ENCODE measurements at places on chromosomes 12 and 14.

GRCh38 chr14:35678403-35679028 is 130.6 kb downstream of the RALGAPA1 start:
- DNase-seq = no peak

- DNase-seq = no peak
Measured at GRCh38 chr14:93998871-93999403, 1.8 kb downstream of the CCDC197 start.

DNA sequence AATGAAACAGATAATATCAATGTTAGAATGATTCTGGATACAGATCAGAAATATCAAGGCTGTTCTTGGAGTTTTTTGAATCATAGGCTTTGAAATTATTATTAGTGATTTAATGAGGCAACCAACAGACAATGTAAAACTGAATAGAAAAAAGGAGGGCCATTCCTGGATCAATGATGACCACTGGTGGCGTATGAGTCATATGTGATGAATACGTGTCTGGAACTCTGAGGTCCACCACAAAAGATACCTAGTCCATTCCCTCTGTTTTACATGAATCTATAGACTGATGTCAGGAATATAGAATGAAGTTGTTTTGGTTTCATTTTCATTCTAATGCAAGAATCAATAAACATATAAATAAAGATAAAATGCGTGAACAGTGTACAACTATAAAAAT is 78.3 kb upstream of the RTL1 start:
- DNase-seq = no peak

GRCh38 chr12:54135621-54136350 is 53.0 kb downstream of the SMUG1 start:
- no peak for DNase-seq

- DNase-seq = no peak
Measured at GRCh38 chr12:48005001-48005749, 899 bp upstream of the COL2A1 start.

DNA sequence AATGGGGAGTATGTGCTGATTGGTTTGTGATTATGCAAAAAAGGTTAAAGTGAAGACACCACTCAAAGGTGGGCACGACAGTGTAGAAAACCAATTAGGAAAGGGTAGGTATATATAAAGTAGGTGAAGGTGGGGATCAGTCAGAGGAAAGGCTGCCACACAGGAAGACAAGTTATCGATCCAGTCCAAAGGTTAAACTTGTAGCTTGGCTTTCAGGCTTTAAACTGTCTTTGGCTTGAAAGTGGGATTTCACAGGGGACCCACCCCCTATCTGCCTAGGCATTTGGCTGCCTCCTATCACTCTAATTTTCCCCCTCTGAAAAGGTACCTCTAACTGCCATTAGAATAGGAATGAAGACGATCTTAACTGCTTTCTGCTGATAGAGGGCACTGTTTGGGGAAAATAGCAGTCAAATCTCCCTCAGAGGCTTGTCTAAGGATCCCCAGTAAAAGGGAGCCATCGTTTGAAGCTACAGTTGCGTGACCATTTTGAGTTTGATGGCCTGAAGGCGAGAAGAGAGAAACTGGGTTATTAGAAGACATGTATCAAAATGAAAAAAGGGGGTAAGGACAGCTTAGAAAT is 250.2 kb downstream of the GPHN start:
- no peak for DNase-seq

DNA sequence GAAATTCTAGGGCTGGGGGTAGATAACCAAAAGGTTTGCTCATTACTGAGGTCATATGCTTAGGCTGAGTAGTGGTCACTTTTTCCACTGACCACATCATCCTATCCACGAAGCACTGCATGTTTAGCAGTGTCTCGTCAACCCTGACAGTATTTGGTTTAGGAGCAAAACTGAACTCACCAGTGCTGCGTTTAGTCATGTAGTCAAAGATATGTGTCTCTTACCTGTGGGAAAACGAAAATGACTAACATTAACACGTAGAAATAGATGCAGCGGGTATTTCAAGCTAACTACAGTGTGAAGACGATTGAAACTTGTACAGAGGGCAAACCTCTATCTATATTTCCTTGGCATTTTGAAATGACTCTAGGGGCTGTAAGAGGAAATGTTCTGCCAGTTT is 34.6 kb downstream of the MTHFD1 start:
- DNase-seq = no peak

DNA sequence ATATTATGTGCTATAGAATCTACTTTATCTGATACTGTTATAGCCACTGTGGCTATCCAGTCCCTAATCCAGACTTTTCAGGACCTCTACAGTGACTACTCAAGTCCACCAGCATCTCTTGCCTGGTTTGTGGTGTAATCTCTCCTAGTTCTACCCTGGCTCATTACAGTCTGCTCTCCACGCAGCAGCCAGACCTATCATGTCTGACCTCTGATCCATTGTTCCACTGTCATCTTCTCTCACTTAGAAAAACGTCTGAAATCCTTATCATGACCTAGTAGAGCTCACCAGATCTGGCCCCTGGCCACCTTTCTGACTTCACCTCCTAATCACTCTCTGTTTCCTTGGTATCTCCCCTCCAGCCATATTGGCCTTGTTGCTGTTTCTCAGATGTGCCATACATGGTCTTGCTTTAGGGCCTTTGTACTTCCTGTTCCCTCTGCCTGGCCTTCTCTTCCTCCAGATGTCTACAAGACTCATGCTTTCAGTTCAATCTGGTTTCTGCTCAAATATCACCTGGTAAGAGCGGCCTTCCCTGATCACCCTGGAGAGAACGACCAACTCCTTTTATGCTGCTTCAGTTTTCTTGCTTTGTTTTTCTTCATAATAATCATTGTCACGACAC is 475.5 kb downstream of the AACS start:
- no peak for DNase-seq

GRCh38 chr12:49057888-49058287 is 2.7 kb downstream of the KMT2D start:
- no peak for DNase-seq

- DNase-seq = no peak
Measured at GRCh38 chr14:67539116-67539515, 6.0 kb downstream of the PLEKHH1 start.
